ENCODE measurements at places on chromosomes 7 and 10.
A peak's percentile ranks its signal among the peaks of the same experiment; 100 is the strongest.

DNA sequence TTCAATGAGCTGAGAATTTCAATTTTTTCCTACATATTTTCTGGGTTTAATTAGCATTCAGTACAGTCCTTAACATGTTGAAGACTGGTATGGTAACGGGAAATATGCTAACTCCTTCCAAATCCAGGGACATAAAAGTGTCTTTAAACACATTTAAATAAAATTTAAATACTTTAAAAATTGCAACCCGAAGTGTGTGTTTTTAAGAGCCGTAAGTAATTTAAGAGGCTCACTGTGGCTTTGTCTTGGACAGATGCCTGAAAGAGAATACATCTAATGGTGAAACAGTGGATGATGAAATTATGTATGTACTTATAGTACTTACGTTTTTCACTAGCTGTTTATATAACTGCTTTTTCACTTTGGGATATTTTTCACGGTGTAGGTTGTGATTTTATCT is 687.3 kb upstream of the CELF2 start:
- no peak for DNase-seq

- no peak for DNase-seq
Observed at GRCh38 chr7:34222316-34222715, 317.0 kb downstream of the BMPER start.

- DNase-seq: no peak
Observed at GRCh38 chr10:36493516-36493880, 631.9 kb upstream of the ANKRD30A start.

- DNase-seq: no peak
Observed at GRCh38 chr7:153935095-153935494, 117.1 kb upstream of the DPP6 start.

GRCh38 chr10:31318382-31318853 is 598 bp upstream of the ZEB1 start:
- DNase-seq: peak; percentile 28
